ENCODE measurements at places on chromosomes 2 and 18.
A peak's percentile ranks its signal among the peaks of the same experiment; 100 is the strongest.

DNA sequence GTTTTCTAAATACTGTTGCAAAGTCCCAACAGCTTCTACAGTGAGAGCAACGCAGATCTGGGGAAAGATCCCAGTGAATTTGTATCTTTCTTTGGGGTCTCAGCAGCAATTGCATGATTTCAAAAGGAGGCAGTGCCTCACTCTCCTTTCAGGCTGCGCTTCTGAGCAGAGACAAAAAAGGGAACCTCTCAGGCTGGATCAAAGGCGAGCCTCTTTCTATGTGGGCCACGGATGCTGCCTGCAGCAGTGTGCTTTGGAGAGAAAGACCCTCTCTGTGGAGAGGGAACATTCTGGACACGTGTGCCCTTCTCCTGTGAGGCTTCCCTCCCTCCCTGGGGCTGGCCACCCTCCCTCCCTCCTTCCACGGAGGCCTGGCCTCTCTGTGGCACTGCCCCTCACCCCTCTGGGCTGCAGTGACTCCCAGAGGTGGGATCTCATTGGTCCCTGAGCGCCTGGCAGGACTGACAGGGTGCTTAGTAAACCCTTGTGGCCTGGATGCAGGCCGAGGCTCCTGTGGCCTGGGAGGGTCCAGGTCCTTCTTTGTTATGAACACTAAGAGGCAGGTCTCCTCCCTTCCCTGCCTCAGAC is 21.6 kb upstream of the PDIA6 start:
- DNase-seq: no peak

GRCh38 chr2:85958731-85959130 is 69.9 kb upstream of the ST3GAL5 start:
- DNase-seq: no peak

- no peak for DNase-seq
Observed at GRCh38 chr2:120902592-120902991, 166.9 kb downstream of the GLI2 start.

DNA sequence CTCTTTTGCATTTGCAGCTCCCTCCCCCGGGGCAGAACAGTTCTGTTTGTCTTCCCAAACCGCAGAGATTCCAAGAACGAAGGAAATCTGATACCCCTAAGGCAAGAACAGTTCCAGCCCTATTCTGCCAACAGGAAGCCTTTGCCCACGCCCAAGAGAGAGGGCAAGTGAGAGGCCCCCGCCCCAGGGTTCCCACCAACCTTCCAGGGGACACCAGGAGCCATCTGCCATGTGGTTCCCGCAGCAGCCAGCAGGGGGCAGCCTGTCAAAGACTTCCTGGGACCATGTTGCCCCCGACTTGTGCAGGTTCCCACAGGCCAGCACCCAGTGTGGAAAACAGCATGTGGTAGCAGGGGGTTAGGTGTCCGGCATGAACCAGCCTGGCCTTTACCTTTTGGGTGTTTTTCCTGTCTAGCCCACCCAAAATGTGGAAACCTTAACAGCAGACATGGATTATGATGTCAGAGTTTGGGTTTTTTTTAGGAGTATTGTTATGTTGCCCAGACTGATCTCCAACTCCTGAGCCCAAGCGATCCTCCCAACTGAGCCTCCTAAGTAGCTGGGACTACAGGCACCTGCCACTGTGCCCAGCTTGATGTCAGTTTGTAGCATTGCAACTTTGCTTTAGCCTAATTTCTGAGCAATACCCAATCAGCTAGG is 21.7 kb upstream of the EFHD1 start:
- peak; percentile 74 for DNase-seq

DNA sequence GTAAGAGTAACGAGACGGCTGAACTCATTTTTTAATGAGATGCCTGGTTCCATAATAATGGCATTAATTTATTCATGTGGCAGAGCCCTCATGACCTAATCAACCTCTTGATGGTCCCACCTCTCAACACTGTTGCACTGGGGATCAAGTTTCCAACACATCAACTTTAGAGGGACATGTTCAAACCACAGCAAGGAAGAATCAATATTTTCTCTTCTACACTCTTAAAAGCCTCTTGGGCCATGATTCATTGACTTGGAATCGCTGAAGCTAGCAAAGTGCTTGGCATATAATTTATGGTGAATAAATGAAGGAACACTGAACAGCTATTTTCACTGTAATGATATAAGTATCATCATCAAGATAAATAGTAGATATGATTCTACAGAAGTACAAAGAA is 333.0 kb downstream of the TNS1 start:
- DNase-seq: no peak

GRCh38 chr2:174965992-174966744 is 39.0 kb downstream of the CHN1 start:
- no peak for DNase-seq

GRCh38 chr18:57970356-57971095 is 73.5 kb upstream of the NEDD4L start:
- no peak for DNase-seq

DNA sequence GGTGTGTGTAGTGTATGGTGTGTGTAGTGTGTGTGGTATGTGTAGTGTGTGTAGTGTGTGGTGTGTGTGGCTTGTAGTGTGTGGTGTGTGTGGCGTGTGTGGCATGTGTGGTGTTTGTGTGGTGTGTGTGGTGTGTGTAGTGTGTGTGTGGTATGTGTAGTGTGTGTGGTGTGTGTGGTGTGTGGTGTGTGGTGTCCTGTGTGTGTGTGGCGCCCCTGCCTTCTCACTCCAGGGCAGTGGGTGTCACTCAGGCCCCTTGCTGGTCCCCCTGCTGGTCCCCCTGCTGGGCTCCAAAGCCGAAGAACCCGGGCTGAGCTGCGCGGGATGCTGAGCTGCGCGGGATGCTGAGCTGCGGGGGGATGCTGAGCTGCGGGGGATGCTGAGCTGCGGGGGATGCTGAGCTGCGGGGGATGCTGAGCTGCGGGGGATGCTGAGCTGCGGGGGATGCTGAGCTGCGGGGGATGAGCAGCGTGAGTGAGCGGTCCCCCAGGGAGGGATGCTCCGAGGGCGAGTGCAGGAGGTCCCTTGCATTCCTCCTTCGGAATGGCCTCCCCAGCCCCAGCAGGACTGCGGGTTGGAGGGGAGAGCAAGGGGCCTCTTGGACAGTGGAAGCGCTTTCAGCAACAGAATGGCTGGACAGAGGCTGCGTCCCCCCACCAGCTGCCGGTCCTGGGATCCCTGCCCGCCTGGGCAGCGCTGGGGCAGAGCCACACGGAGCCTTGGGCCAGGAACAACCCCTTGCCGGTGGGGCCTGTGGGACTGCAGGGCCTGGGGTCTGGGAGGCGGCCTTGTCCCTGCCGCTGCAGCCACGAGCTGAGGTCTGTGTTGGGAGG is 3.4 kb upstream of the RTP5 start:
- DNase-seq: no peak

- DNase-seq: no peak
Observed at GRCh38 chr2:41000374-41000773, 548.5 kb upstream of the SLC8A1 start.

DNA sequence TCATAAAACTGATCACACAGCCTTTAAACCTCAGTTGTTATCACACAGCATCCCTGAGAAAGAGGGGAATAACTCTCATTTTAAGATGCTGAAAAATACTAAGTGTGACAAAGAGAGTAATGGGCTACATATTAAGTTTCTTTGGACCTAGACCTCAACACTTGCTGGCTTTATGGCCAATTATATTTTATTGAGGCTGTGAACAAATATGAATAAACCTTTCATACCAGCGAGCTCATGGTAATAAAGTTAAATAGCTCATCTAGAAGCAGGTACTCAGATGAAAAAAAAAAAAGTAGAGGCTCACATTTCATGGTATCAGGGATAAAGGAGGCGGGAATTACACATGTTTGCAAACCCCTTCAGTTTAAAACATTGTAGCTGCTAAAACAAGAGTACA is 75.7 kb downstream of the DOCK10 start:
- no peak for DNase-seq

GRCh38 chr2:12624905-12625598 is 91.7 kb upstream of the TRIB2 start:
- no peak for DNase-seq

DNA sequence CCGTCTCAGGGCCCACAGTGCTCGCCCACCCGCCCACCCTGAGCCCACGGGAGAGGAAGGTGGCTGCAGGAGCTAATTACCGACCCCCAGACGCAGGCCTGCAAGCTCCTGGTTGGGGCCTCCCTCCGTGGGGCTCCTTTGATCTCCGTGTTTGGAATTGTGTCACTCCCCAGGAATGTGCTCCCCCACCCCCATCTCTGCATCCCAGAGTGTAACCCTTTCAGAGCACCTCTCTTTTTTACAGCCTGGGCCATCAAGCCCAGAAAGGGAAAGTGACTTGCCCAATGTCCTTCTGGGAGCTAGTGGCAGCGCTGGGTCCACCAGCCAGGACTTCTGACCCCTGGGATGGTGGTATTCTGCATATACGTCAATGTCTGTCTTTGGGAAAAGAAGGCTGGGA is 335.1 kb downstream of the CYRIA start:
- DNase-seq: no peak

DNA sequence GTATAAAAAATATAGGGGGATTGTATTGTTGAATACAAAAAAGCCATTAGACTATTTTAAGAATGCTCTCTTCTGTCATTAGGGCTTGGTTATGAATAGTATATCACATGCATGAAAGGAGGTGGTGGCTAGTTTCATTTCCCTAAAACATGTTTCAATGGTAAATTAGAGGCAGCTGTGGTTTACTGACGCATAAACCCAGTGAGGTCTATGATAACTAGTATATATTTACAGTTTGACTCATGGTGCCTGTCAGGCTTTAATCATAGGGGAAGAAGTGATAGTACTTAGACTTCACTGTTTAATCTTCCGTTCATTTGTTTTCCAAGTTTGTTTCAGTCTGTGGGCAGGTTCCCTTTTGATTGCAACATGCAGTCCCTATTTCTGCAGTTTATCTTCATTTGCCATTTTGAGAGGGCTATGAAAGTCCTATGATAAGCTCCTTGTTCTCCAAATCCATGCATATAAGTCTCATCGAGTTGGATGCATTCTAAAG is 55.1 kb upstream of the MAP4K3 start:
- no peak for DNase-seq

Data from T-helper 9 cell (primary cell).